Caki2 (cell line): ENCODE measurements at places on chromosomes 2 and 18.

- DNase-seq = no peak
Measured at GRCh38 chr2:122749405-122749804, 994.0 kb downstream of the TSN start.

GRCh38 chr2:69299772-69300516 is 87.1 kb downstream of the GFPT1 start:
- DNase-seq = no peak

- no peak for DNase-seq
Measured at GRCh38 chr2:214651451-214651850, 158.0 kb downstream of the BARD1 start.

GRCh38 chr2:236679884-236680860 is 110.5 kb downstream of the ACKR3 start:
- DNase-seq = no peak

GRCh38 chr2:219142329-219142728 is 18.3 kb downstream of the NHEJ1 start:
- peak; percentile 82 for DNase-seq

DNA sequence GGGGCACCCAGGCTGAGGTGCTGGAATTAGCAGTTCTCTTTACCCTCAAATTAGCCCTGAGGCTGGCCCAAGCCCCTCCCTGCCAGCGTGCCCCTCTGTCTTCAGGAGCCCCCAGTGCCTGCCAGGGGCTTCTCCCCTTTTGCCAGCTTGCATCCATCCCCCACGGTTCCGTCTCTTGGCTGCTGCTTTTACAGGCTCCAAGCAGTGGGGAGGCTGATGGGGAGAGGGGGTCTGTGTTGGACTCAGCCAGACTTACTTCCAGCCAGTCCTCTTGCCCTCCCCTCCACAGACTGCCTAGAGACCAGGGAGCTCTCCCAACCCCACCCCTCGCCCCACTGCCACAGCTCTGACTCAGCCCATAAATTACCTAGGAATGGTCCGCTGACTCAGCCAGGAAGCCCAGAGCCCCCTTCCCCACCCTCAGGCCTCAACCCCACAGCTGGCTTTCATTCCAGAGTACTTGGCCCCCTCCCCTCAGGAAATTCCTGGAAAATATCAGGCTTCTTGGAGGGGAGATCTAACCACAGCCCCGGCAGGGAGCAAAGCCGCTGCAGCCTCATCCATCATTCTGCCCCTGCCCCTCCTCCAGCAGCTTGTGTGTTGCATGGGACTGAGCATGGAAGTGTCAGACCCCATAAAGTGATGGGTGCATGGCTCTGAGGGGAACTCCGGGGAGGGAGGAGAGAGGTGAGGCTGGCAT is 184.6 kb downstream of the ZFP36L2 start:
- peak; percentile 93 for DNase-seq

GRCh38 chr18:60549338-60549960 is 176.9 kb upstream of the MC4R start:
- DNase-seq = peak; percentile 14

- no peak for DNase-seq
Measured at GRCh38 chr2:220036431-220036830, 409.0 kb downstream of the SLC4A3 start.

DNA sequence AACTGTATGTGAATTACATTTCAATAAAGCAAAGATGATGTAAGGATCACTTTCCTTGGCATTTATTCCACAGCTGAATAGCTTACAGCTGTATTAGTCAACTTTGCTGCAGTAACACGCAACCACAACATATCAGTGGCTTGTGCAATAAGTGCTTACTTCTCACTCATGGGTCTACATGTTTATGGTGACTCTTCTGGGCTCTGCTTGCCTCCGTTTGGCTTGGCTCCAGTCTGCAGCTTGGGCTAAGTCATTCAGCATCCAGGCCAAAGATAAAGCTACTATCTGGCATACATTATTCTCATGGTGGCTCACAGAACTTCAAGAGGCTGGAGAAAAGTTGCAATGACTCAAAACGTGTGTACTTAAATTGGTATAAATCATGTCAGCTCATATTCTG is 355.0 kb downstream of the RNF144A start:
- no peak for DNase-seq

- DNase-seq = no peak
Measured at GRCh38 chr2:127776122-127776780, 34.7 kb downstream of the WDR33 start.

DNA sequence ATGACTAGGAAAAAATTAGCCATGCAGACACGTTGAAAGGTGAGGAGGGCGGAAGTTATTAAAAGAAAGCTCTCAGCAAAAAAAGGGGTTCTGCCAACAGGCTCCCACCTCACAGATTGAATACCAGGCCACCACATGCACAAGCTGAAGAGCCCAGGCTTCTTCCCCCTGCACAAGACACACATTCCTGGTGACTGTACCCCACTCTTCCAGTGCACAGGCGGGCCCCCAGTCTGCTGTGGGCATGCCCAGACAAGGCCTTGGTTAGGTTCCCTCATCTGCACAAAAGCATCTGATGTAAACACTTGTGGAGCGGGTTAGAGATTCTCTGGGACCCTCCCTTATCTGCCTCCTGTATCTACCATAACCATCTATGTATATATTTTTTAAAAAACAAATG is 81.7 kb downstream of the AGPS start:
- no peak for DNase-seq

DNA sequence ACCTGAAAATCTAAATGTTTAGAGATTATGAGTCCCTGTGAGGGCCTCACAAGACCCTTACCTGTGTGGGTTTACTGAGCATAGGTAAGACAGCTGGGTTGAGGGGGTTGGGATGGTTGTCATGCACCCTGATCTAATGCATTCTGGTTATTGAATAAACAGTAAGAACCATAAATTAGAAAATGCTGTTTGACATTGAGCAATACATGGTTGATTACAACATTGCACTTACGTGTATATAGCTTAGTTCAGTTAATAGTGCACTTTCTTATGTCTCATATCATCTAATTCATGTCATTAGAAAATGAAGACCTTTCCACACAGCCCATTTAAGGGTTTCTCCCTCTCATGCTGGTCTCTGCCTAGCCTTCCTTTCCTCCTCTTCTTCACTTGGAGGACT is 253.5 kb upstream of the ATP5MC3 start:
- no peak for DNase-seq

DNA sequence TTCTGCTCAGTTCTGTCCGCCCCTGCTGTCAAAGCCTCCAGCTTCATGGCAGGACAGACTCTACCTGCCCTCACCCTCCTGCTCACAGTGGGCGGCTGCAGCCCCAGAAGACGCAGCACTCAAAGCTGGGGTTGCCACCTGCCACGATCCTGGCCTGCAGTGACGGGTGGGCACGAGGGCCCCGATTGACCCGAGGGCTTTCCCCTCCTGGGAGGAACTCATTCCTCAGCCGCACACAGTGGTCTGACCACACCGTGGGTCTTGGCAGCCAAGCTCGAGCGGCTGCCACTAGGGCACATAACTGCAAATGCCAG is 47.1 kb downstream of the HS6ST1 start:
- DNase-seq = no peak

DNA sequence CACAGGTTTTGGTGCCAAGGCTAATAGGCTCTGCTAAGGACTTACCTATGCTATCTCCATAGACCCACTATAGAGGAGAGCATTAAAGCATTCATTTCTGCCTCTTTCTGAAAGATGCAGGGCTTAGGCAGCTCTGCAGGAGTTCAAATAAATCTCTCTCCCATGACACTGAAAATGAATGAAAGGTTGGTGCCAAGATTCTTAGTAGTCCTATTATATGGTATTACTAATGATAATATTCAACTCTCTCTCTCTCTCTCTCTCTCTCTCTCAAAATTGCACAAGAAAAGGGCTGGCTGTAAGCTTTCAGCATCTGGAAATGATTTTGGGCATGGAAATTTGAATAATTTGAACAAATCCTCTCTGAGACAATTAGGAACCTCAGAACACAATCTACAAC is 433.7 kb downstream of the MBD2 start:
- no peak for DNase-seq

DNA sequence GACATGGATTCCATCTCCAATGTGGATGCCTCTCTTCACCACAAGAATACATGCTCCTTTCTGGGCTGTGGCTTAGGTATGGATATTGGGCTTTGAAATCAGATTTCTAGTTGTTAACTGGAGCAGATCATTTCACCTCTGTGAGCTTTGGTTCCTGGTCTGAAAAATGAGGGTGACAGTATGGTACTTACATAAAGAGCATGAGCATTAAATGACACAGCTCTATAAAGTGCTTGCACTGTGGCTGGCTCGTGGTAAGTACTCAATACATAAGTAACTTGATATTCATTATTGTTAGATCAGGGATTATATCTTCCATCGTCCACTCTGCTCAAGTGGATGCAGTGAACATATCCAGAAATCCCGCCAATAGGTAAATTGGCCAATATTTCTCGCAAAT is 33.4 kb downstream of the ARHGAP25 start:
- DNase-seq = no peak

GRCh38 chr2:727071-727470 is 49.9 kb upstream of the TMEM18 start:
- DNase-seq = no peak

DNA sequence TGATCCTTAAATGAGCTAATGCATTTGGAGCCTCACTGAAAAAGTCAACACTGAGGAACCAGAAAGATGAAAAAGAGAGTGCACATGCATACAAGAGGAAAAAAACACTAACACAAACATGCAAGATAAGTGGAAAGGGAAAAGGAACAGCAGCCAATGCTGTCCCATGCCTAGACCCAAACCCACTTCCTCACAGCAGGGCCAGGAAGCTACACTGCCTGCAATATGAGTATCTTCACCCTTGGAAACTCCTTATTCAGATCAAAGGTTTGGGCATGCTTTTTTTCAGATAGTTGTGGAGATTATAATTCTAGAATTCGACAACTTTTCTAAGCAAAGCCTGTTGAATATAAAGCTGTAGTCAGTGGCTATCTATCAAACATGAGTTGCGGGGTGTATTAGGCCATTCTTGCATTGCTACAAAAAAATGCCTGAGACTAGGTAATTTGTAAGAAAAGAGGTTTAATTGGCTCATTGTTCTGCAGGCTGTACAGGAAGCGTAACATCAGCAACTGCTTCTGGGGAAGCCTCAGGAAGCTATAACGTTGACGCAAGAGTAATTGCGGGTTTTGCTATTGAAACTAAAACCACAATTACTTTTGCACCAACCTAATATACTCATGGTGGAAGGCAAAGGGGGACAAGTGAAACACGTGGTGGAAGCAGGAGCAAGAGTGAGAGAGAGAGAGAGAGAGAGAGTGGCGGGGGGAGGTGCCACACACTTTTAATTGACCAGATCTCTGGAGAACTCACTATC is 138.2 kb downstream of the MBD2 start:
- no peak for DNase-seq

DNA sequence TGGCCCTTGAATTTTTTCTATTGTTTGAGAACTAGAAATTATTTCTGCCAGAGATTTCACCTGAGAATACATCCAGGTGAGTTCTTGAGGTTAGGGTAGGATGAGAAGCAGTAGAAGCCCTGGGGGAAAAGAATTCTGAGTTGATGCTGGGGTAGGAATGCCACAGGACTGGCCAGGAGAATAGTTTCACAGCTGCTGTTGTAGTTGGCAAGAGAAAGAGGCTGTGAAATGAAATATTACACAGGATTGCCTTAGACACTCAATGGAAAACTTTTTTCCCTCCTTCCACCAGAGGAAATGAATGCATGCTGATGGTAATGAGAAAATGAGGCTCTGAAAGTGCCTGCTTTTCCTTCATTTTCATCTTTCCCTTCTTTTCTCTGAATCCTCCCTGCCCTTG is 54.6 kb downstream of the PRKCE start:
- DNase-seq = no peak

DNA sequence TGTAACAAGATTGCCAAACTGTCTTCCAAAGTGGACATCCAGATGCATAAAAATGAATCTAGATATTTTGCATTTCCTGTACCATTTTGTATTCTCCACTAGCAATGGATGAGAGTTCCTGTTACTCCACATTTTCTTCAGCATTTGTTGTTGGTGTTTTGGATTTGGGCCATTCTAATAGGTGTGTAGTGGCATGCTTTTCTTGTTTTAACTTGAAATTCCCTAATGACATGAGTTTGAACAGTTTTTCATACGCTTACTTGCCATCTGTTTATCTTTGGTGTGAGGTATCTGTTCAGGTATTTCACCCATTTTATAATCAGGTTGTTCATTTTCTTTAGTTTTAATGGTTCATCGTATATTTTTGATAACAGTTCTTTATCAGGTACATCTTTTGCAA is 73.9 kb downstream of the UBE2E3 start:
- DNase-seq = no peak

DNA sequence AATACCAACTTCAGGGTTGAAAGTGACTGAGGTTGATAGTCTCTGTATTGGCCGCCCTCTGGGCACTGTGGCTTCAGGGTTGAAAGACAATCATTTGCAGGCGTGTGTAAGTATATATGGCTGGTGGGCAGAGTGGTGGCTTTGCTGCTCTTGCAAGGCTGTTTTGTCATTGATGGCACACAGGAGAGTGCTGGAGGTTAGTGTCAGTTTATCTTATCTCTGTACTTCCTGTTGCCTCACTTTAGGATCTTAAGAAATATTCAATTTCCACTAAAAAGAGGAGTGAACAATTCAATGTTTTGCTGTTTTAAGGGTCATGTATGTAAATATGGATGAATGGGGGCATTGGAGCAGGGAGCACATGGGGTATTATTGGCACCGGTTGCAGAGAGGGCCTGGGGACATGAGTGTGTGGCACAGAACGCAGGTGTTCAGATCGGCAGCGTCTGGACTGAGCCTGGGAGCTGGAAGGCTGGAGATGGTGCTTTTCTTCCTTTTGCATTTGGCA is 51.5 kb downstream of the NCK2 start:
- DNase-seq = no peak

GRCh38 chr2:12637754-12638153 is 79.0 kb upstream of the TRIB2 start:
- no peak for DNase-seq

DNA sequence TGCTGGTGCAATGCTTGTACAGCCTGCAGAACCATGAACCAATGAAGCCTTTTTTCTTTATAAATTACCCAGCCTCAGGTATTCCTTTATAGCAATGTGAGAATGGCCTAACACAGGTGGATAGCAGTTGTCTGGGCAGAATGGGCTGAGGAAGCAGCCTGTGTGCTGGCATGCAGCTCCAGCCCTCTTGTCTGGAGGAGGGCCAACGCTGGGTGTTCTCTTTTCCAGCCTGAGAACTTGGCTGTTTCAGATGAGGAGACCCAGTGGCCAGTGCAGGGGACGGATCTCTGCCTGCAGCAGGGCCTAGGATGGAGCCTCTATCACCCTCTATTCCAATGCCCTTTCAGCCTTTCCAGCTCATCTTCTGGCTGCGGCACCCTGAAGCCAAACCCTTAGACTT is 58.8 kb downstream of the CTIF start:
- no peak for DNase-seq

- no peak for DNase-seq
Measured at GRCh38 chr18:2400701-2401196, 170.6 kb downstream of the METTL4 start.

GRCh38 chr2:60303680-60304079 is 249.8 kb downstream of the BCL11A start:
- no peak for DNase-seq
